Common myeloid progenitor, CD34-positive (primary cell): ENCODE measurements at places on chromosomes 5 and 9.

DNA sequence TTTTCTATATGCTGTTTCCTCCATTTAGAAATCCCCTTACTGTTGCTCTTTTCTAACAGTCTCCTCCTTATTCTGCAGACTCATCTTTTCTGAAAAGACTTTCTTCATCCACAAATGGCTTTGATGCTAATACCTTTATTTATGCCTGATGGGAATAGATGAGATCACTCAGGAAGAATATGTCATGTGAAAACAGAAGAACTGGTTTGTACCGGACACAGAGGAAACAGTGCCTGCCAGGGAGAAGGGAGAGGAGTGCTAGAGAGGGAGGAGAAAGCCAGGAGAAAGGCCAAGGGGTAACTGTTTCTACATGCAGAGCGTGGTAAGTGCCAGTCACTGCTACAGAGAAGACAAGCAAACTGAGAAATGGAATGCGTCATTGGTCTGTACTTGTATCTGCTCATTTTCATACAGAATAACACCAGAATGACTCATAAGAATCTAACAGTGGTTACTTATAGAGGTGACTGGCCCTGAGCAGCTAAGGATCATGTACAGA lies 45.9 kb upstream of the PJA2 start:
- peak; percentile 65 for DNase-seq

- no peak for DNase-seq
Measured at GRCh38 chr9:134071149-134071548, 3.3 kb upstream of the BRD3 start.

GRCh38 chr5:142725231-142726187 lies 39.6 kb upstream of the FGF1 start:
- DNase-seq = no peak

GRCh38 chr5:55344392-55344992 lies 36.7 kb downstream of the MTREX start:
- DNase-seq = peak; percentile 84

DNA sequence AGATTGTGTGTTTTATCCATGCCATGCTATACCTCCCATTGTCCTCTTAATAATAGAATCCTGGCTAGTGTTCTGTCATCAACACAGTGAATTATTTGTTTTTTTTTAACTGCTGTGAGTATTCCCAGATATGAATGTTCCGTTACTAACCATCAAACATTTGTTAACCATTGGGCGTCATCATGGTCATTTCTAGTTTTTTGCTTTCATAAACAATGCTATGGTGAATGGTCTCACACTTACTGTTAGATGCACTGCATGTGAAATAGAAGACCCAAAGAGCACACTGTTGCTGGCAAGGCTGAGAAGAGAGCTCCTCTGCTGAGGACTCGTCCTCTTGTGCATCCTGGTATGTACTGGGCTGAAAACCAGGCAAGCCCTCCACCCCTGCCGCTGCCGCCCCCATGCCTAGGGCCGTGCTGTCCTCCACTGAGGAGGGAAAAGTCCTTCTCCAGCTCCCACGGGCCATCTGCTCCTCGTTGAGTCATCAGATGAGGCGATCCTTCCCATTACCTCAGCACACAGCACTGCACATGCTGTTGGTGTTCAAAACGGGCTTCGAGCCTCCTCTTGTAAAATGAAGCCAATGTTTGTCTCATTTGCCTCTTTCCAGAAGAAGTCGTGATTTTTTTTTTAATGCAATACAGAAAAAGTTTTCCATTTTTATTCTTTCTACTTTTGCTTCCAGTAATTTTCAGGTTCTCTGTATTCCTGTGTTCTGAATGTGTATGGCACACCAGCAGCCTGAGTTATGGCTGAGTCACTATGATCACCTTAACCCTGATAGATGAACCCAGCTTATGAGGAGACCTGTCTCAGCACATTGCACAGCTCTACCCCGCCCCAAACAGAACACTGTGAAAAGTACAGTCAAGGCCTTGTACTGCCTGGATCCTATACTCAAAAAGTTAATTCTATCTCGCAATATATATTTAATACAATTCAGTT lies 219.0 kb downstream of the AOPEP start:
- no peak for DNase-seq

GRCh38 chr5:180644825-180645273 lies 4.6 kb downstream of the FLT4 start:
- DNase-seq = no peak

DNA sequence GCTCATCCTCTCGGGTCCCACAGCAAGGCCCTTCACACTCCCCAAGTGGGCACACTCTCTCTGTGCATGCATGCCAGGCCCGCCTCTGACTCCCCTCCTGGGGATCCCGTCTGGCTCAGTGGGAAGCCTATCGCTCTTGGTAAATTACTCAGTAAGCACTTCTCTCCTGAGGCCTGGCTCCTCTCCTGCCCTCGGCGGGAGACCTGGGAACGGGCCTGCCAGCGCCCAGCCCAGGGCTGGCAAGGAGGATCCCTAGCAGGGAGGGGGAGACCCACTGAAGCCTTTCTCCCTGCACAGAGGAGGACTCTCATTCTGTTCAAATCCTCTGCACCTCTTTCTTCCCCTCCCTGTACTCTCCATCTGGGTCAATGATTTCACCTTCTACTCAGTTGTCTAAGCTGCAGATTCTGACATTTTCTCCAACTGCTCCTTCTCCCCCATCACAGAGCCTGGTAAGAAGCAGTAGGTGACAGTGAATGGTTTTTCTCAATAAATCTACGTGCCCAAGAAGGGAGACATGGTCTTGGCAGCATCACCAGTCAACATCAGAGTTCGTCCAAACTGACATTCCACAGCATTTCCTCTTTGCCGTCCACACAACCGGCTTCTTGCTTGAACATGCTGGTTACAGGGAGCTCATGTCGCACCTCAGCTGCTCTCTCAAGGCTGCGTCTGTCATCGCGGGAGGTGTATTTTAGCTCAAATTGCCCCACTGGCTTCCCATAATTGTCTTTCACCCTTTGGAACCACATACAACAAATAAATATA lies 81.9 kb downstream of the GPR21 start:
- no peak for DNase-seq

GRCh38 chr5:151115272-151115905 lies 34.6 kb upstream of the TNIP1 start:
- DNase-seq = peak; percentile 75

- DNase-seq = no peak
Measured at GRCh38 chr9:101126556-101126955, 98.0 kb downstream of the PLPPR1 start.

- no peak for DNase-seq
Measured at GRCh38 chr5:113660206-113660605, 146.7 kb downstream of the YTHDC2 start.

DNA sequence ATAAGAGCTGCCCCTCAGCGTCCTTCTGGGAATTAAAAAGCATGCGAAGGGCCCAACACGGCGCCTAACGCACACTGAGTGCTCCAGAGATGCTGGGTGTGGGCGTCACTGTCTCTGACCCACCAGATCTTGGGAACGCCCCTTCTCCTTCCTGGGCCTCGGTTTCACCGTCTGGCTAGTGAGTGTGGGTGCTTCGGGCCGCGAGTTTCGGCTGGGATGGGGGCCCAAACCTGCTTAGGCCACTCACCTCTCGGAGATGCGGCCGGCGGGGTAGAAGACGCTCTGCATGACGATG lies 3.7 kb downstream of the PIP5KL1 start:
- DNase-seq = no peak

DNA sequence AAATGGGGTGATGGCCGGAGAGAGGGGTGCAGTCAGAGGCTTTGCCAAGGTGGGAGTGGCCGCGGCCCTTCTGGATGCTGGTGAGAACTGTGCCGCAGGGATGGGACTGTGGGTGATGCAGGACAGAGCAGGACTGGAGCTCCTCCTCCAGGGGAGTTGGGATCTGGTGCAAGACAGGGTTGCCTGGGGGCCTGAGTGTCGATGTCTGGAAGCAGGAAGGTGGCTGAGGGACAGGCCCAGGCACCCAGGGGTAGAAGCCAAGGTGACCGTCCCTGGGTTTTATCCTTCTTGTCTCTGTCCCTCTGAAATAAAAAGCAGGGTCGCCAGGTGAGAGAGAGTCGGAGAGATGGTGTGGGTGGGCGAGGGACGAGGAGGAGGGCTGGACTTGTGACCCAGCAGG lies 89.1 kb upstream of the IER5L start:
- no peak for DNase-seq

GRCh38 chr5:151947931-151948608 lies 23.4 kb upstream of the GLRA1 start:
- no peak for DNase-seq

DNA sequence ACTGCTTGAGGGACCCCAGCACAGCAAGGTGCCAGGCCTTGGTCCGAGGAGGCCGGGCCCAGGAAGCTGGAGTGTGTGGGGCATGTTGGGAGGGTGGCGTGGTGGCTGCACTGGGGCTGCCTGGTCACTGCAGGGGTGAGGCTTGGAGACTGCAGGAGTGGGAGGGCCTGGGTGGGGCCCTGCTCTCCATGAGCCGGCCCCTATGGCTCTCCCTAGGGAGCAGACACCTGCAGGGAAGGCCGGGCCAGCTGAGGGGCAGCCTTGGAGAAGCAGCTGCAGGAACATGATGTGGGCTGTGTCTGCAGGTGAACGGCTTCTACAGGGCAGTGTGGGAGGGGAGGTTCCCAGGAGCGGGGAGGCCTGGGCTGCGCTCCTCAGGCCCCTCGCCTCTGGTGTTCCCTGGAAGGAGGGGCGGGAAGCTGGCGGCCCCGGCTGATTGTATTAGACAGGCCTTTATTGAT lies 41.7 kb upstream of the TMEM250 start:
- DNase-seq = no peak

- no peak for DNase-seq
Measured at GRCh38 chr9:123435471-123435870, 79.5 kb downstream of the CRB2 start.

DNA sequence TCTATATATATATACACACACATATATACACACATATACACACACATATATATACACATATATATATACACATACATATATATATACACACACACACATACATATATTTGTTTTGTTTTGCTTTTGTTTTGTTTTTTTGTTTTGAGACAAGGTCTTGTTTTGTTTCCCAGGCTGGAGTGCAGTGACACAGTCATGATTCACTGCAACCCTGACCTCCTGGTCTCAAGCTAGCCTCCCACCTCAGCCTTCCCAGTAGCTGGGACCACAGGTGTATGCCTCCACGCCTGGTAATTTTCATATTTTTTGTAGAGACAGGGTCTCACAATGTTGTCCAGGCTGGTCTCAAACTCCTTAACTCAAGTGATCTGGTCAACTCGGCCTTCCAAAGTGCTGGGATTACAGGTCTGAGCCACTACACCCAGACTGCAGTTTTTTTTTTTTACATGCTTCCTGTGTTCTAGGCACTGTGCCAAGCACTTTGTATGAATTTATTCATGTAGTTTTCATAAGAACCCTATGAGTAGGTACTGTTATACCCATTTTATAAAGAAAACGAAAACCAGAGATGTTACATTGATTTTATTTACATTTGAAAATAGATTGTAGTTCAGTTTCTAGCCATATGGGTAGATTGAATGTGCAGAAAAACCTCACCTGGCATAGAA lies 120.7 kb downstream of the PBX3 start:
- DNase-seq = peak; percentile 51

GRCh38 chr5:116176121-116176520 lies 91.3 kb downstream of the COMMD10 start:
- no peak for DNase-seq

GRCh38 chr5:103993031-103993430 lies 430.4 kb upstream of the NUDT12 start:
- no peak for DNase-seq

DNA sequence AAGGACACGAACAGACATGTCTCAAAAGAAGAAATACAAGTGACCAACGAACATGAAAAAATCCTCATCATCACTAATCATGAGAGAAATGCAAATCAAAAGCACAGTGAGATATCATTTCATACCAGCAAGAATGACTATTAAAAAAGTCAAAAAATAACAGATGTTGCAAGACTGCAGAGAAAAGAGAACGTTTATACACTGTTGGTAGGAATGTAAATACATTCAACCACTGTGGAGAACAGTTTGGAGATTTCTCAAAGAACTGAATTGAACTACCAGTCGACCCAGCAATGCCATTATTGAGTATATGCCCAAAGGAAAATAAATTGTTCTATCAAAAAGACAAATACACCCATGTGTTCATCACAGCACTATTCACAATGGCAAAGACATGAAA lies 45.7 kb downstream of the FXN start:
- no peak for DNase-seq

- peak; percentile 81 for DNase-seq
Measured at GRCh38 chr5:134184155-134185135, 7.7 kb upstream of the SKP1 start.

GRCh38 chr9:120694559-120694958 lies 19.7 kb downstream of the MEGF9 start:
- no peak for DNase-seq

- DNase-seq = no peak
Measured at GRCh38 chr5:79423296-79423695, 90.6 kb downstream of the HOMER1 start.

DNA sequence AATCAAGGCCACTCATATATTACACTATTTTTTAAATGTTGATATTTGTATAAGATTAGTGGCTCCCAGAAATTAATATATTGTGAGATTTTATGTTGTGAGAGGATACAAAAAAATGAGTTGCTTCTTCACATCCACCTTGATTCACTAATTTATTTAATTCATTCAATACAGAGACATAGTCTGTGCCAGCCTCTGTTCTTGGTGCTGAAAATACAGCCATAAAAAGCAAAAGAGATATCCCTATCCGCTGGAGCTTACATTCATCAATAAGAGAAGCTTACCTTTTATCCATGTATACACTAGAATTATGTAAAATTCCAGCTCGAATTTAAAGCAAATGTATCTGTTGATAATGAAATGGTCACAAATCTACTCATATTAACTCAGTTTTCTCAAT lies 92.2 kb upstream of the GABRG2 start:
- DNase-seq = no peak

DNA sequence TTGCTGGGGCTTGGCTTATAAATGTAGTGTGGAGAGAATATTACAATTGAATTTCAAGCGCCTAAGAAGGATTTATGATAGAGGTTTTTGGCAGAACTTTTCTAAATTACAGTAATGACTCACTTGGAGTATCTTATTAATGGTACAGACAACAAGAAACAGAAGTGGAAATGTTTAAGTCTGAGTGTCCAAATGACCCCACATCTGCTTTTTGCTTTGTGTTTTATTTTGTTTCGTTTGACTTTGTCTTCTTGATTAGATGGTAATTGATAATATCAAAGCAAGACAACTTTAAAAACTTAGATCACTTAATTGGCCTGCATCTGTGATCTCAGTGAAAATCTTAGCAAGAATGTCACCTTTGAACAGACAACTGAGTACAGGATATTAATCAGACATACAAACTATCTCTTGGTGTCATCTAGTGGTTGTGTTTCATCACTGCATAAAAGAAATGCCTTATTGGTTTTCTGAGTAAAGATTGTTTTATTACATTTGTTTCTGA lies 577.4 kb downstream of the ISL1 start:
- DNase-seq = no peak

- no peak for DNase-seq
Measured at GRCh38 chr9:108671794-108672193, 184.0 kb downstream of the ACTL7B start.

DNA sequence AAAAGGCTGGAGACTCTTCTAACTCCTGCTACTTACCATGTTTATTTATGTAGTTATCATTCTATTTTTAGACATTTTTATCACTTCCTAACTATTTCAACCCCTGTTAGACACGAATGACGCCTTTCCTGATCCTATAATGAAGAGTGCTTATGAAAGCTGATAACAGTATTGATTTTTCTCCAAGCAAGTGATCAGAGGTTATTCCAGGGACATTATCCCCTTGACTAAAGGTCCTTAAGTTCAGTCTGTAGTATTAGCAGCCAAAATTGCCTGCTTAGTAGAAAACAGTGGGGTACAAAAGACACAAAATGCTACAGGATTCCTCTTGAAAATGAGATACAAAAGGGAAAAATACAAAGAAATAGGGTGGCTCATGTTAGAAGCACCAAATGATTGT lies 235.6 kb downstream of the DNAH5 start:
- no peak for DNase-seq
